Mesendoderm (in vitro differentiated cells): ENCODE measurements at places on chromosomes 4 and X.
A peak's percentile ranks its signal among the peaks of the same experiment; 100 is the strongest.

DNA sequence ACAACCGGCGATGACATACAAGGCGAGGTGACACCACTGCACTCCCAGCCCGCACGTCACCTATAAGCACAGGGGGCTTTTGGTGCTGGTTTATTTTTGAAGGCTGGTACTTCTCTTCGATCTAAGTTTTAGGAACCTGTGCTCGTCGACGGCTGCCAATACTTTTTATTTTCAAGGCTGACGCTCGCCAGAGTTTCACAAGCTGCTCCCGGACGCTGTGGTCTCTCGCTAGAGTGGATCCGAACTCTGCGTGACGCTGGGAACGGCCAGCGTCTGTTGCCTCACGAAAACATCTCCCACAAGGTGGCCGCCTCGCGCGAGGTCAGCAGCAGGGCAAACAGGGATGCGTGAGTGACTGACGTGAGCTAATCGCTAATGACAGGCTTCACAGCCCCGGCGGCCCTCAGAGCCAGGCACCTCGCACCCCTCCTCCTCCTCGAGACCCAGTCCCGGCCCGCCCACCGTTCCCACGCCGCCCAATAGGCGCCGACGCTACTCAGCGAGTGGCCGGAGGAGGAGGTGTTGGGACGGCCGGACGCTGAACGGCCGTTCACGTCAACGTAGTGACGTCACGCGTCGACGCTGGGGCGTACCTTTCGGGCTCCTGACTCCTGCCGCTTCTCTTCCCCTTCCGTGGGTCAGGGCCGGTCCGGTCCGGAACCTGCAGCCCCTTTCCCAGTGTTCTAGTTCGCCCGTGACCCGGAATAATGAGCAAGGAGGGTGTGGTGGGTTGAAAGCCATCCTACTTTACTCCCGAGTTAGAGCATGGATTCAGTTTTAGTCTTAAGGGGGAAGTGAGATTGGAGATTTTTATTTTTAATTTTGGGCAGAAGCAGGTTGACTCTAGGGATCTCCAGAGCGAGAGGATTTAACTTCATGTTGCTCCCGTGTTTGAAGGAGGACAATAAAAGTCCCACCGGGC lies at the start of gene CLCN3:
Gene CLCN3 (plus strand): TSS at position 621 of the 922 bp plus-strand sequence. CDS start 15,351 bp downstream, outside the sequence.
- DNase-seq, result peak; percentile 99

DNA sequence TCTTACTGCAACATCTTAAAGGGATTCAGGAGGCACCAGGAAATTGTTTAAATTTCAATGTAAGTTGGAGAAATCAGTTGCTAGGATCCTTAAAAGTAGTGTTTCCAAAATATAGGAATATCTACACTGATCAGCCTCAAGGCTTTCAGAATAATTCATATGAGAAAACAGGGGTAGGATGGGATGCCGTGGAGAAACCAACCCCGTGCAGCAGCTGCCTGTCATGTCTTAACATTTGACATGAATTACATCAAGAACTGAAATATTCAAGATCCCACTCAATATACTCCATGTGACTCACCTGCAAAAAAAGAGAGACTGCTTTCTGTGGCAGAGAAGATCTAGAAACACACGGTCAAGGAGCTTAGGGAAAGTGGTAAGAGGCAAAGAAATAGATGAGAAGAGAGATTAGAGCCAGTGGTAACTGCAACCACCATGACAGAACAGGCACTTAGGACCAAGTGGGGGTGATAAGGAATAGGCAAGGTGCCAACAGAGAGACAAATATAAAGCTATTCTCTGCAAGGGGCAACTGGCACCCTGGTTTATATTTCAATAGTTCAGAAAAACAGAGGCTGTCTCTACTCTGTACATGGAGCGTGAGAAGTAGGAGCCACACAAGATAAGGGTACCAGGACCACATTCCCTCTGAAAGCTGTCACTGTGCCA lies 64.0 kb downstream of the SLC39A8 start:
- DNase-seq, result no peak

DNA sequence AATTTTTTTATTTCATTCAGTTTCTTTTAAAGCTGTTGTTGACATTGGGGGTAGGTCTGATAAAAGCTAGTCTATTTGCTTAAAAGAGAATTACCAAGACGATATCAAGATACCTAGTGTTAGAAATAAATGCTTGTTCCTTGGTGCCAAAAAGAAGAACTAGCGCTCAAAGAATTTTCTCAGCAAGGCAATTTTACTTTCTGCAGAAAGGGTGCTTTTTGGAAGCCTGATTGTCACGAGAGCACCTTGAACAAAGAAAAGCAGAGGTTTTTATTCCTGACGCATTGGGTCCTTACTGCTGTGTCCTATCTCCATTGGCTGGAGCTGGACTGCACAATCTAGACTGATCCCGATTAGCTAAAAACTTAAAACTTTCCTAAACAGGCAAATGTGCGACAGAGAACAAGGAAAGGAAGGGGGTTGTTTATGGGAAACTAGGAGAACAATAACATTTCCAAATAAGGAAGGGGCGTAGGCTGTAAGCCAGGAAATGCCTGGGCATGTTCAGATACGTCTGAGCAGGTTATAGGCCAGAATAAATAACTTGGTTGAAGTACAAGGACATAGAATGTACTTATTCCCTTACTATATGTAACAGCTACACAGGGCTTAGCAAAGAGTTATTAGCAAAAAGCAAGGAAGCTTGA lies 50.3 kb upstream of the STPG2 start:
- peak; percentile 2 for DNase-seq

DNA sequence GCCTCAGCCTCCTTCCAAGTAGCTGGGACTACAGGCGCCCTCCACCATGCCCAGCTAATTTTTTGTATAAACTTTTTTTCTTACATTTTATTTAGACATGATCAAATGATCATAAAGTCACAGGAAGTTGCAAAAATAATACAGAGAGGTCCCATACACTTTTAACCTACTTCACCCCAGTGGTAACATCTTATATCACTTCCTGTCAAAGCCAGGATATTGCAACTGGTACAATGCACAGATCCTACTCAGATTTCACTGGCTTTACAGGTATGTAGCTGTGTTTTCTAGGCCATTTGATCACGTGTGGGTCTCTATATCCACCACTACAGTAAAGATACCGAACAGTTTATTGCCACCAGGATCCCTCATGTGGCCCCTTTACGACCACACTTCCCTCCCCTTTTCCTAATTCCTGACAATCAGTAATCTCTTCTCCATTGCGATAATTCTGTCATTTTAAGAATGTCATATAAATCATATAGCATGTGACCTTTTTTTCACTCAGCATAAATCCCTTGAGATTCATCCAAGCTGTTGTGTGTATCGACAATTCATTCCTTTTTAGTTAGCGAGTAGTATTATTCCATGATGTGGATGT lies 18.0 kb downstream of the RPS6KA3 start:
- DNase-seq, result no peak

DNA sequence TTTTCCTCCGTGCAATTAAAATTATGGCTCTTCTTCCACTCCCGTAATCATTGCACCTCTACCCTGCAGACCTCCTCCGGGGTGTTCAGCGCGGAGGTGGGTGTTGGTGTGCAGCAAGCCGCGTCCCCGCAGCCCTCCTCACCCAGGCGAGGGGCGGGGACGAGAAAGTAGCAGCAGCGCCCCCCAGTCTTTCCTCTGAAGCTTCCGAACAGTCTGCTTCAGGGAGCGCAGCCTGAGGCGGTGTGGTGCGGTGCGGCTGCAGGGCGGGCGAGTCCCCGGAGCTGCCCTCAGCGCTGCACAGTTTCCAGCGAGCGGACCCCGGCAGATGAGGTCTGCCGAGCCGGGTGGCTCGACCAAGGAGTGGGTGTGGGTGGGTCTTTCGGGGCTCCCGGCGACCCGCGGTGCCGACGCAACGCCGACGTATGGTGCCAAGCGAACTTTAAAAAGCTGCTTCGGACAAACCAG lies at the start of gene FRAS1:
Gene FRAS1 (plus strand): TSS at position 189 of the 465 bp plus-strand sequence. CDS start 687 bp downstream, outside the sequence.
- peak; percentile 78 for DNase-seq
